ENCODE measurements at places on chromosomes 3 and 15. TPM values are rescaled to one million over a fixed set of nuclear protein-coding genes. Genes with fewer than 3 reads are reported as not detected.
A peak's percentile ranks its signal among the peaks of the same experiment; 100 is the strongest.

Gene LRRC31
- not detected for total RNA-seq

GRCh38 chr15:59371458-59372351 is 966 bp downstream of the MYO1E start:
- peaks cover 11% of the 10 kb centered on the region for H3K4me1 ChIP-seq
- no peaks in the 10 kb centered on the region for H3K27me3 ChIP-seq
- H3K27ac ChIP-seq = peak overlapping the region; percentile 97
- no peaks in the 10 kb centered on the region for H3K36me3 ChIP-seq
- H3K4me3 ChIP-seq = peak overlapping the region; percentile 96

Gene DMXL2
- total RNA-seq = 48.1 TPM

DNA sequence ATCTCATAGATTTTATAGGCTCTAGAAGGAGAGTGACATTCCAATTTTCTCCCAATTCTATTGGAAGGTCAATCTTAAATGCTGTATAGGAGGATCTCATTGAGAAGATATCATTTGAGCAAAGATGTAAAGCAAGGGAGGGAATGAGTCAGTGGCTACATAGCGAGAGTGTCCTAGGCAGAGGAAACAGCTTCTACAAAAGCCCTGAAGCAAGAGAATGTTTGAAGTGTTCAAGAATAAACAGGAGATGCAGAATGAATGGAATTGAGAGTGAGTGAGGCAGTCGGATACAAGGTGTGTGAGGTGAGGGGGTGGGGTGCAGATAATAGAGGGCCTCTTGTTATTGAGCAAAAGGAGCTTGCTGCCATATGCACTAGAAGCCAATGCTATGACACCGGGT is 545.9 kb downstream of the IGSF11 start:
- H3K36me3 ChIP-seq = no peaks in the 10 kb centered on the region
- H3K4me1 ChIP-seq = no peaks in the 10 kb centered on the region
- no peak overlapping the region for H3K27ac ChIP-seq
- H3K27me3 ChIP-seq = no peaks in the 10 kb centered on the region
- no peak for DNase-seq
- no peak overlapping the region for H3K4me3 ChIP-seq

Gene PLA2G4D
- not detected for total RNA-seq

DNA sequence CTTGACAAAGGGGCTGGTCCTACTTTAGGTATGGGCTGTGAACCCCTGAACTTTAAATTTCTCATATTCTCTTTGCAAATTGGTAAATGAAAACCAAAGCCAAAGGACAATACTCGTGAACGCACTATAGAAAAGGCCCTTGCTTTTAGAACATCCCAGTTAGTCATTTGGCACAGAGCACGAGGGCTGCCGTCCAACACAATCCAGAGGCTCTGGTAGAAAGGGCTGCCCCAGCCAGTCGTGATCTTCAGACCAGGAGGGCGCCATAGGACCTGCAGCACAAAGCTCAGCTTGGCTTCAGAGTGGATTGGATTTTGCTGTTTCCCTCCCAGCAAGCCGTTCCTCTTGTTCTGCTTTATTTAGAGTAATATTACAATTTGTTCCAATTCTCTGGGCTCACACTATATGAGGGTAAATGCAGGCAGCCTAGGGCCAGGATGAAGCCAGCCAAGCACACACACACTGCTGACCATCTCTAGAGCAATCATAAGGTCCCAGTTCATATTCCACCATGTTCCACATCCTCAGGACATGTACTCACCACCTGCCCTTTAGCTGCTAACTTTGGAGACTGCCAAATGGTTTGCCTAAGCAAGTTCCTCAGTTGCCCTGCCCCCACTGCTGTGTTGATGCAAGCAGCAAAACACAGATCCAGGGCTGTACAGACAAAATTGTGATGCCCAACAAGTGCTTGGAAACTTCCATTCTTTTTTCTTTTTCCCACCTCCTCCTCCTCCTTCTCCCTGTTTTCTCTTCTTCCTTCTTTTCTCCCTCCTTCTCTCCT is 6.0 kb upstream of the BFSP2 start:
- peaks cover 9% of the 10 kb centered on the region for H3K4me1 ChIP-seq
- no peak for DNase-seq
- no peak overlapping the region for H3K27ac ChIP-seq
- no peak overlapping the region for H3K4me3 ChIP-seq

GRCh38 chr3:14633819-14634424 is 17.6 kb upstream of the CCDC174 start:
- no peaks in the 10 kb centered on the region for H3K27me3 ChIP-seq
- H3K27ac ChIP-seq = no peak overlapping the region
- H3K4me3 ChIP-seq = no peak overlapping the region
- H3K36me3 ChIP-seq = no peaks in the 10 kb centered on the region
- peak; percentile 59 for DNase-seq
